ENCODE measurements at places on chromosomes 12 and 14.

- no peak for DNase-seq
Observed at GRCh38 chr14:103889313-103890051, 38.8 kb upstream of the TDRD9 start.

DNA sequence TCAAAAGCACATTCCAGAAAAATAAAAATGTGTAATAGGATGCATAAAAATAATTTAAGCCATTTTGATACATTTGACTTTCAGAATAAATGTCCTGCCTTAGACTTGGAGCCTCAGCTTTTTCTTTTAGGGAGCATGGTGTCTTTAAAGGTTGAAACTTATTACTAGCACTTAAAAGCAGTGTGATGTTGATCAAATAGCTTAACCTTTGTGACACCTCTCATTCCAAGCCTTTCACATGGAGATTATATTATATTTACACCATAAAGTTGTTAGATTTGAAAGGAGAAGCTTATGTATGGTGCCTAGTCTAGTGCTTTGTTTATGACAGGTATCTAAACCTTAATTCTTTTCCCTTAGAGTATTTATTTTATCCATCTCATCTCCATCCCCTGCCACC is 61.9 kb downstream of the KTN1 start:
- DNase-seq = no peak

GRCh38 chr14:22432348-22432976 is 156.6 kb downstream of the DAD1 start:
- DNase-seq = no peak

DNA sequence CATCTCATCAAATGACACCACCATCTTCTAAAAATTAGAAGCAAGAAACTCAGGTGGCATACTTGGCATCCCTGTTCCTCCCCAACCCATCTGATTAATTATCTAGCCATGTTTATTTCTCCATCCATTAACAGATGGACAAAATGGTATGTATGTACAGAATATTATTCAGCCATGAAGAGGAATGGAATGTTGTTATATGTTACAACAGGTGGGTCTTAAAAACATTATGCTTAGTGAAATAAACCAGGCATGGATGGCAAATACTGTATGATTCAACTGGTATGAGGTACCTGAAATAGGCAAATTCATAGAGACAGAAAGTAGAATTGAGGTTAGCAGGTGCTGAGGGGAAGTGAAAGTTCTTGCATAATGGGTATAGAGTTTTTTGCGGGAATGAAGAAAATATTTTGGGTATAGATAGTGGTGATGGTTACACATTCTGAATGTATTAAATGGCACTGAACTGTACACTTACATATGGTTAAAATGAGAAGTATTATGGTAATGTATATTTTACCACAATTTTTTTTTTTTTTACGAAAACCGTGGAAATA is 17.5 kb downstream of the YY1 start:
- no peak for DNase-seq

DNA sequence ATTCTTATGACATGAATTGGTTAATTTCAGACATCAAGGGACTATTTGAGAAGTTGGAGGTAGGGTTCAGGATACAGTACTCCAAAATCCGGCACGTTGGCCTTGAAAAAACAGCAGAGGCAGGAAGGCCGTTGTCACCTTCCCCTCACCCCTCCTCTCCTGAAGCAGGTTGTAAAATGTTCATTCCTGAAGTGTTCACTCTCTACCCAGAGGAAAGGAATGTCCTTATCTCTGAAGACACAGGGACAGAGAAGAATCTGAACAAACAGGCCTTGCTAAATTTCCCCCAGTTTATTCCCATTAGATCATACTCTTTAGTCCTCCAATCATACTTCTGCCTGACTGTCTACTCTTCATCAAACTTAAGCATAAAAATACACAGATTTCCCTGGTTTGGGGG is 313.6 kb downstream of the ZFP36L1 start:
- DNase-seq = no peak

- no peak for DNase-seq
Observed at GRCh38 chr14:68384335-68384734, 408.5 kb downstream of the ZFP36L1 start.

DNA sequence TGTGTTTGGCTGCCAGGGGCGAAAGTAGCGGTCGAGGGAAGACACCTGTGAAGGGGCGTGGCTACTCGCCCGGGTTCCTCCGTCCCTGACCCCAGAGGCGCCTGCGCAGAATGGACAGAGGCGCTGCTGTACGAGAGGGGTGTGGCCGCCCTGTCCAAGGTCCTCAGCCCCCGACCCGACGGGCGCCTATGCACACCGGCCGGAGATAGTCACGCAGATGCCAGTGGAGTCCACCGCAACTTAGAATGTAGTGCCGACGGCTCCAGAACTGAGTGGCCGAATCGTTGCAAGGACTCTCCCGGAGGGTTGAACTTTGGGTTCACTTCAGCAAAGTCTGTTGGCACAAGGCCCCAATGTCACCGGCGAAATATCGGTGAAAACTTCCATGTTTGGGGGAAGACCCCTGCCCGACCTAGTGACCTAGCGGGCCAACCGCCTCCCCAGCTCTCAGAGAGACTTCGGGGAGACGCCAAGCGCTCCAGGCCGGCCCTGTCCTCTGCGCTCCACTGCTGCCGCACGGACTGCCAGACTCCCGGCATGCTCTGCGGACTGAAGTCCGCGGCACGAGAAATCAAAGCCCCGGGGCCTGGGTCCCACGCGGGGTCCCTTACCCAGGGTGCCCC is 541 bp upstream of the RNU6-7 start:
- DNase-seq = peak; percentile 97

DNA sequence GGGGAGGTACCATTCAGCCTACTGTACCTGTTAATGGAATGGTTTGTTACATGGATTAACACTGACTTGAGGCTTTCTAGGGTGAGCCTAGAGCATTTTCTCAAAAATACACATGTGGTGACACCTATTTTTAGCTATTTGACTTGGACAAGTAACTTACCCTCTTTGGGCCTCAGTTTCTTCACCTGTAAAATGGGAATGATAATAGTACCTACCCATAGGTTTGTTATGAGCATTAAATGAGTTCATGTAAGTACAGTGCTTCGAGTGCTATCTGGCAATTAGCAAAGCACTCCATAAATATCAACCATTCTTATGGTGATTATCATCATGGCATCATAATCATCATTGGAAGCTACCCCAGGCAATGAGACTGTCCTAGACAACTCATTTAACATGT is 216.5 kb downstream of the CHST11 start:
- DNase-seq = no peak

- DNase-seq = no peak
Observed at GRCh38 chr14:36408388-36408787, 88.0 kb upstream of the MBIP start.

DNA sequence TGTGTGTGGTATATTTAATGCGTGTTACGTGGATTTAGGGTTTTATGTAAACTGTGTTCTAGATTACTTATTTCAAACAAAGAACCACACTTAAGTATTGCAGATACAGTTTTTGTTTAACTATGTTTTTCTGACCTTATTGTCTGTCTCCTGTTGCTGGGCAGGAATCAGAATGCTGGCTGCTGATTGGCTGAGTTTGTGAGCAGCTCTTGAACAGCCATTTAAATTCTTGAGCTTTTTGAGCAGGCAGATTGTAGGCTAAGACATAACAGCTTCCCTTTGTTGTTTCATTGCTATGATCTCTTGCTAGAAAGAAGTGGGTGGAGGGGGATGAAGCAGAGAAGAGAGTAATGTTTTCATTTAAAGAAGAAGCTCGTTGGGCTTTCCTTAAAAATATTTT is 52.2 kb downstream of the ATF7IP start:
- peak; percentile 77 for DNase-seq

DNA sequence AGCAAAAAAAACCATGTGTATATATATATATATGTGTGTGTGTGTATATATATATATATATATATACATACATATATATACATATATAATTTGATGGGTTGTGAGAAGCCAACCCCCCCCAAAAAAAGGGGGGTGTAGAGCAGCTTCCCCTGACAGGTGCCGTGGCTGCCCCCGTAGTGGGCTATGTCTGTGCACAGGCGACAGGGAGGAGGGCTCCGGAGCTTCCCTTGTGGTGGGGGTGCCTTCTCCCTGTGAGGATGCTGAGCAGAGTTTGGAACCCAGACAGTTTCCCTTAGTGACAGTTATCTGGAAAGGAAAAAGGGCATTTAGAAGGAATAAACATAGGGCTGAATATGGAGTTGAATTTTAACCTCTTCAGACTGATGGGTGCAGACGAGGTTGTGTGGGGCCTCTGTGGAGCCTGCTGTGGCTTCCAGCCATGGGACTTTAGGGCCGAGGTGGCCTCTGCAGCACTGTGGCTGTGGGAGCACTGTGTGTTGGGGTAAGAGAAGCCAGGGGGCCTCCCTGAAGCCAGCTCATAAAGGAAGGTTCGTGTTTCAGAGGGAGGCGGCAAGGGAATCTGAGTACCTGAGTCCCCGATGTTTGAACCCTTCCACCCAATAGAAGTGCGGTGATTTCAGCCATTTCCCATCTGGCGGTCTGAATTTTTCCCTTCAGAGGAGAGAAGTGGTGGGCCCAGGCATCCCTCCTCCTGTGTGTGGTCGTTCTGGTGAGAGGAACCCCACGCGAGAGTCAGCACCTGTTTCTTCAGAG is 19.8 kb downstream of the XRCC3 start:
- no peak for DNase-seq

- DNase-seq = no peak
Observed at GRCh38 chr14:61077951-61078720, 97.1 kb downstream of the SLC38A6 start.

DNA sequence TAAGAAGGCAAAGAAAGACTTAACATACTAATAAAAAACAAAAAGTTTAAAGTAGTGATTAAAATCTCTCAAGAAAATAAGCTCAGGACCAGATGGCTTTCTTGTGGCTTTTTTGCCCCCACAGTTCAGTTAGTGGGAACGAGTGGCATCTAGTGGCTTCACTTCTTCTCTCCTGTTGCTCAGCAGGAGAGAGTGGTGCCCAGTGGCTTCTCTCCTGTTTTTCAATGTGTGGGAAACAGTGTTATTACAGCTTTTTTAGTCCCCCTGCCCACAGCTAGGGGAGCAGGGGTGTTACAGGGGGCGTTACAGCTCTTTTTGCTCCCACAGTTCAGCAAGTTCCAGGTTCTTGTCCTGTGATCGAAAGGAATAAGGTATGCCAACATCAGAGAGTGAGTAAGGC is 135.2 kb downstream of the RERGL start:
- no peak for DNase-seq

- no peak for DNase-seq
Observed at GRCh38 chr12:86826051-86826450, 569.9 kb upstream of the MGAT4C start.

DNA sequence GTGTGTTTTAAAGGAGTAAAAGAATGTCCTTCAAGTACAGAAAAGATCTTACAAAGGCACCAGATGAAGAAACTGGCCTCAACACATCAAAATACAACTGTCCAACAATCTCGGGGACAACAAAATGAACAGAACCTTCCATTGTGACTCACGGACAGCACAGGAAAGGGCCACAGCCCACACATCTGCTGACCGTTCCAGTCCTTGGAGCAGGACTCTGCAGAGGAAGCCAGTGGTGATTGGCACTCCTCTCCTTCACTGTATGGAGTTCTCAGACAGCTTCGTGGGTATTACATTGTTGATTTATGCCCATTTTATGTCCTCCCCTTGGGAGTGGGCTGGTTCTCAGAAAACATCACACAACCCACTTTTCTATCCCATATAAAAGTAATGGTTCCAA is 32.5 kb upstream of the TC2N start:
- no peak for DNase-seq

DNA sequence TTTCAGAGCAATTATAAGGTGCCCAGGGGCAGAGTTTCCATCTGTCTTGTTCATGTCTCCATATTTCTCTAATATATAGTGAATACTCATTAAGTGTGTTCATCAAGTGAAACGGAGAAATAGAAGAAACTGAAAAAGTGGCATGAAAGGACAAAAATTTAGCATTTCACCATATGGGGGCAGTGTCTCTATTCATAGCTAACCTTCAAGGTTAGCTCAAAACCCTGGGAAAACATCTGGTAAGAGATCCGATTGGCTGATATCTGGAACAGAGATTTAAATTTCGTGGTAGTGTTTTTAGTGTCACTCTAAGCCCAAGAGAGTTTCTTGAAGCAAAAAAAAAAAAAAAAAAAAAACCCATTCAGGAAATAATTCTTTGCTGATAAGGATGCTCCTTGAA is 367.5 kb downstream of the DAD1 start:
- no peak for DNase-seq

- DNase-seq = no peak
Observed at GRCh38 chr12:72041811-72042210, 103.2 kb downstream of the TPH2 start.

GRCh38 chr14:60266021-60266937 is 17.3 kb downstream of the PPM1A start:
- DNase-seq = peak; percentile 24

DNA sequence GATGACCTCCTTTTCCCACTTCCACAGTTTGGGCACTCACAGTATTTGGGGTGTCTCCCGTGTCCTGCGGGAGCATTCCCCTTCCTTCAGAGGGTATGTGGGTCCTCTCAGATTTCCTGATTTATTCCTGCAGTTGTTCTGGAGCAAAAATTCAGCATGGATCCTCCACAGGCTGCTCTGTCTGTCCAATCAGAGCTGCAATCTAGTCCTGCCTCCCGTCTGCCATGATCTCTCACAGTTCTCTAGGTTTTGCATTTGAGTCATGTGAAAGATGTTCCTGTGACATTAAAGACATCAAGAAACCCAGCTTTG is 435.9 kb downstream of the TMTC2 start:
- DNase-seq = no peak

DNA sequence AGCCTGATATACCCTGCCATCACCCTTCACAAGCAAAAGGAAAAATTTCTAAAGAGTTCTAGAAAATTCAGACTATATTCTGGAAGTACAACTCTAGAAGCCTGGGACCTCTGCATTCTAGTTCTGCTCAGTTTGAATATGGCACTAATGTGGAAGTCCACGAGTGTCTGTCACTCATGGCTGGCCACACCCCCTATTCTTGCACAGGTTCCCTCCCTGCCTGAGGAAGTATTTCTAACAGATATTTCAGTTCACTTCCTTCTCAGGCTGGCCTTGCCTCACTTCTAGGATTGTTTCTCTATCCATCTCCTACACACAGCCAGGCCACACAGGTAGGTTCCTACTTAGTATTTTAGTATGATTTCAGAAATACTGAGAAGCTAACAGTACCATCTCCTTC is 67.4 kb downstream of the PHLDA1 start:
- no peak for DNase-seq

GRCh38 chr14:68894123-68894522 is 85.0 kb downstream of the ACTN1 start:
- no peak for DNase-seq

DNA sequence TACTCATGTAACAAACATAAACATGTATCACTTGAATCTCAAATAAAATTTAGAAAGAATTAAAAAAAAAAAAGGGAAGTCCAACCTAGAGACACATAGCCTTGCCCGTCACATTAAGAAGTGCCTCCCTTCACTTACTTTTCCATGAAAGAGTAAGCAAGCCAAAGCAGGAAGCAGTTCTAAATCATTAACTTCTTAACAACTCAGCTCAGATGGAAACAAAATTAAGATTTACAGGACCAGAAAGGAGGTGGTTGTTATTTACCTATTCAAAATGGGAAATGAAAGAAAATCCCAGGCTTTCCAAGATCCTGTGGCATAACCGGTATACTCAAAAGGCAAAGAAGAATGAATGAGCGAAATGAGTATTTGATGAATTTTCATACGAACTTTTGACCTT is 258.6 kb upstream of the DCN start:
- no peak for DNase-seq

GRCh38 chr14:54676812-54677708 is 110.1 kb downstream of the SAMD4A start:
- peak; percentile 28 for DNase-seq

All from WTC11 (cell line).